ENCODE measurements at places on chromosomes 11 and 22.

DNA sequence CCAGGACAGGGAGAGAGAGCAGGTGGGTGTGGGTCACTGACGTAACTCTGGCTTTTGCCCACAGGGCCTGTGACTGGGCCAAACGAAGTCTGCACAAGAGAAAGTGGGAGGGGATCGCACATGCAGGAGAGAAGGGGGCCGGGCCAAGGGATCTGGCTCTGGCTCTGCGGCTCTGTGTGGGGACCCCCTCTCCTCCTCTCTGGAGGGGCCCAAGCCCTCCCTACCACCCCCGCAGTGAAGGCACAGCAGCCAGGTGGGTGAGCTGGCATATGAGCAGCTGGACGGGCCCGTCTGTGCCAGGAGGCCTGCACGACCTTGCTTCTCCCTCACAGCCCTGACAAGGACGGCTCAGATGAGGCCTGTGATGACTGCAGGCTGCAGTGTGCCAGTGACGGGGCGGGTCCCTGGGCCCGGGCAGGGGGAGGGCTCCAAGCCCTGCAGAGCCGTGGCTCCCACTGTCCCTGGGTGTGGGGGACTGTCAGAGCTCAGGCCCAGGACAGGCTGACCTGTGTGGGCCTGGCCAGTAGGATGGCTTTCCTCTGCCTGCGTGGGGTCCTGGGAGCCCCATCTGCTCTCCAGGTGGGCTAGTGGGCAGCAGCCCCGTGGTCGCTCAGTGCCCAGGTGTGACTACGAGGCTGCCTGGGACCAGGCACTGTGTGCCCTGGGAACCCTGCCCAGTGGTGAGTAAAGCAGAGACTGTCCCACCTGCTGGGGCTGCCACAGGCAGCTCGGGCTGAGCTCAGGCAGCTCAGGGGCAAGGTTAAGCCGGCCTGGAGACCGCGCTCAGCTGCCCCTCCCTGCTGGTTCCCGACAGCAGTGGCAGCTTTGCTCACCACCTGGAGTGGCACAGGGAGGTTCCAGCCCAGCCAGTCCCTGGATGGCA is 22.2 kb downstream of the MRGPRG start:
- no peak for DNase-seq

- DNase-seq = no peak
These were observed 44.5 kb downstream of the ANO1 start for GRCh38 chr11:70122490-70123198.

- DNase-seq = no peak
These were observed 52.4 kb upstream of the INCENP start for GRCh38 chr11:62071408-62071807.

DNA sequence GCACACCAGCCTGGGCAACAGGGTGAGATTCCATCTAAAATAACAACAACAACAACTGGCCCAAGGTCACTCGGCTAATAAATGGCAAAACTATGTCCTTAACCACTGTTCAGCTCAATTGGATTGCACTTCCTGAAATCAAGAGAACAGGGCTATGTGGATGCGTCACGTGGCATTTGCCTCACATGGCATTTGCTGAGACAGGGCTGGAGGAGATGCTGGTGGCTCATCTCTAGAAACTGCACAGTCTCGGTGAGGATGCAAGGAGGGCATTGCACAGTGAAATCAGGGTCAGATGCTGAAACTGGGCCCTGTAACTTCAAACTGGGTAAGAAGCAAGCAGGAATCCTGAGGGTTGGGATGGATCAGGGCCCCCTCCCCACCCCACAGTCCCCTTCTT is 171.9 kb downstream of the BUD13 start:
- no peak for DNase-seq

GRCh38 chr22:28154861-28155260 is 235.8 kb upstream of the PITPNB start:
- DNase-seq = no peak

GRCh38 chr11:19769820-19770219 is 57.2 kb downstream of the NAV2 start:
- DNase-seq = no peak

- no peak for DNase-seq
These were observed 11.9 kb upstream of the PPFIBP2 start for GRCh38 chr11:7501894-7502293.

DNA sequence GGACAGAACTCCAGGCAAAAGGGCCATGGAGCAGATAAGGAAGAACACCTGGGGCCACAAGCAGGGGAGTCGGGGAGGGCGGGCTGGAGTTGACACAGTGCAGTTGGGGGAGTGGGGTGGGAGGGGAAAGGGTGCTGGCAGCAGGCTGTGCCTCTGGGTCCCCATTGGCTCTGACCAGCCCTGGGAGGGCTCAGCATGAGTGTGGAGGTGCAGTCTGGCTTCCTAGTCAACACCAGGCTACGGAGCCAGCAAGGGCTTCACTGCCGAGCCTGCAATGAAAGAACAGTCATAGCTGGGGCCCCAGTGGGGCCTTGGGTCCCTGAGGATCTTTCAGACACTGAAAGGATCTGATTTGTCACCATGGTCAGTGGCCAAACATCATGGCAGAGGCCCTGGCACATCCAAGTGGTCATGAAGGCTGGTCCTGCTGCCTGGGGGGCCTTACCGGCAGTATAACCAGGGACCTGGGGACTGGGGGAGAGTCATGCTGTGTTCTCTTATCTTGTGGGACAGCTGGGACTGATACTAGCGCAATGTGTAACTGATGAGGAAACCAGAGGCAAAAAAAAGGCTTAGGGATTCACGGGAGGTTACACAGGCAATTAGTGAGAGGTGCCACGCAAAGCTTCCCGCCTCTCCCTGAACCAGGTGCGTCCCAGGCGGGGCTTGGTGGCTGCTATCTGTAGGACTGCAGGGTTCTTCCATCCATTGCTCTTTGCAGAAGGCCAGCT is 11.6 kb downstream of the SLC37A2 start:
- no peak for DNase-seq

GRCh38 chr22:26811647-26811992 is 154.2 kb downstream of the MIAT start:
- no peak for DNase-seq

GRCh38 chr11:116725434-116726221 is 47.2 kb downstream of the BUD13 start:
- DNase-seq = no peak

DNA sequence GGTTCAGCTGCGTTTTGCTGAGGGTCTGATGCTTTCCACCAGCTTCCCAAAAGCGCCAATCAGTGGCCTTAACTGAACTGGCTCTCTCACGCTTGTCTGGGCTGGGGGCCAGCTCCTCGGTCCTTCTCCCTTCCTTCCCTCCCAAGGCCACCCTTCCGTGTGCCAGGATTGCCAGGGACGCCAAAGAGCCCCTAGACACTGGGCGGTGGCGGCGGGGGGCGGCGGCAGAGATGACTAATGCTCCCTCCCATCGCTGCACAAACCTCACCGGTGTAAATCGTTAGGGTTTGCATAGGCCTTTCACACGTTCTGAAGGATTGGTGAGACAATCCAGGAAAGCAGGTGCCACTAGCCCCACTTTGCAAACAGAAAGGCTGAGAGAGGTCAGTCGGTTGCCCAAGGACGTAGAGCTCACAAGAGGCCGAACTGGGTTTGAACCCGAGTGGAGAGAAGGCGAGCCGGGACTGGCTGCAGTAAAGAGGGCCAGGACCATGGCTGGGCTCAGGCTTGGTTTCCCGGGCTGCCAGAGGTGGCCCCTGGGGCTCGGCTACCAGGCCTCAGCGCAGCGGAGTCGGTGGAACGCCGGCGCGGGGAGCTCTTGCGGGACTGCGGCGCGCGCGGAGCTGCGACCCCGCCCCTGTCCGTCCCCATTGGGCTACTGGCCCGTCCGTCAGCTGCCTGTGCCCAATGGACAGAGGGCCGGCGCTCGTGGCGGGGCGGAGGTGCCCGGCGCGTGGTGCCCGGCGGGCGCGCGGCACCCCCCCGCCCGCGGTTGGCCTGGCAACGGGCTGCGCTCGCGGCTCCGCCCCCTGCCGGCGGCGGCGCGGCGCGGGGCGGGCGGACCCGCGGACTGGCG is 589 bp upstream of the GNAZ start:
- DNase-seq = peak; percentile 92

- DNase-seq = peak; percentile 6
These were observed 38.3 kb upstream of the CXCR5 start for GRCh38 chr11:118845369-118845768.

DNA sequence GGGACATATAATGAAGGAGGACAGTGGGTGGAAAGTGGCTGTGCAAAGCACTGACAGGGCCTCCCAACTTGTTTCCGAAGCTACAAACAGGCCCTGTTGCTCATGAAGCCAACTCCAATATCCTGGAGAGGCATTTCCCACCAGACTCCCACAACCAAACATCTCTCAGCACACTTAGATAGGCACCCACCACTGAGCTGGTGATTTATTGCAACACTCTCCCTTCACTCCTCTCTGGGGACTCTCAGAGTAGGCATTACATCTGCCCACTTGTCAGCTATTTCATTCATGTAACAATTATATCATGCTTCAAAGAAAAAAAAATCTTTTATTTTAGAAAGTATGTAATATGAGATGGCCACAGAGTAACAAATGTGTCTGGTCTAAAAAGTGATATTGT is 32.1 kb upstream of the PPP2R1B start:
- DNase-seq = no peak

GRCh38 chr11:5923794-5924193 is 18.3 kb upstream of the OR56A3 start:
- no peak for DNase-seq

GRCh38 chr11:104623518-104623917 is 274.7 kb downstream of the CASP12 start:
- no peak for DNase-seq

DNA sequence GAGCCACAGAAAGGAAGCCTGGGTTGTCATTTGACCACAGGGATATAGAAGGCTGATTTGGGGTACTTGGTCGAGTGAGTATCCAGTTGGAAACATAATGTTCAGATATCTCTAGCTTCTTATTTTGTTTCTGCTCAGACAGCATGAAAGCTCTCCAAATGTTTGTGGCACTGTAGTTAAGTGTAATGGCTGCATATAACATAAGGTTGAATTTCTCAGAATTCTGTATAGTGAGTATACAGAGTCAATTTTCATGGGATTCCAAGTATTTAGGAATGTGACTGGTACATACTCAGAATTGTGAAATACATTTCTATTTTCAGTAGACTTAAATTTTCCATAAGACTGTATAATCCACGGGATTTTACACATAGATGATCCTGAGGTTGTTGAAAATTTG is 2102.1 kb upstream of the RAG2 start:
- DNase-seq = no peak

GRCh38 chr11:47111318-47111804 is 65.3 kb downstream of the ARFGAP2 start:
- DNase-seq = no peak

DNA sequence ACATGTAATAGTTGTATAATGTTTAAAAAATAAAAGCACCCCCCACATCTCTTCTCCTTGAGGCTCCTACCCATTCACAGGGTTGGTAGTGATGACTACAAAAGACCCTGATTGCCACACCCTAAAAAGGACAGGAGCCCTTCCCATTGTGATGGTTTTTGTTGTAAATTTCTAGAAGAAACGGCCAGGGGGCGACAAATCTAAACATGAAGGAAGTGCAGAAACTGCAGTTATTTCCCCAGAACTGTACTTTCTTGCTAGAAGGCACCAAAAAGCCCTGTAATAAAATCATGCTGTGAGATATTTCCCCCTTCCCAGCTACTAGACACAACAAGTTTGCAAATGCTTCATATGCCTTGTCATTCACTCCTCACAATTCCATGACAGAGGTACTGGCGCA is 10.8 kb downstream of the PRR5L start:
- peak; percentile 14 for DNase-seq

GRCh38 chr11:28384418-28384817 is 276.2 kb downstream of the METTL15 start:
- no peak for DNase-seq

DNA sequence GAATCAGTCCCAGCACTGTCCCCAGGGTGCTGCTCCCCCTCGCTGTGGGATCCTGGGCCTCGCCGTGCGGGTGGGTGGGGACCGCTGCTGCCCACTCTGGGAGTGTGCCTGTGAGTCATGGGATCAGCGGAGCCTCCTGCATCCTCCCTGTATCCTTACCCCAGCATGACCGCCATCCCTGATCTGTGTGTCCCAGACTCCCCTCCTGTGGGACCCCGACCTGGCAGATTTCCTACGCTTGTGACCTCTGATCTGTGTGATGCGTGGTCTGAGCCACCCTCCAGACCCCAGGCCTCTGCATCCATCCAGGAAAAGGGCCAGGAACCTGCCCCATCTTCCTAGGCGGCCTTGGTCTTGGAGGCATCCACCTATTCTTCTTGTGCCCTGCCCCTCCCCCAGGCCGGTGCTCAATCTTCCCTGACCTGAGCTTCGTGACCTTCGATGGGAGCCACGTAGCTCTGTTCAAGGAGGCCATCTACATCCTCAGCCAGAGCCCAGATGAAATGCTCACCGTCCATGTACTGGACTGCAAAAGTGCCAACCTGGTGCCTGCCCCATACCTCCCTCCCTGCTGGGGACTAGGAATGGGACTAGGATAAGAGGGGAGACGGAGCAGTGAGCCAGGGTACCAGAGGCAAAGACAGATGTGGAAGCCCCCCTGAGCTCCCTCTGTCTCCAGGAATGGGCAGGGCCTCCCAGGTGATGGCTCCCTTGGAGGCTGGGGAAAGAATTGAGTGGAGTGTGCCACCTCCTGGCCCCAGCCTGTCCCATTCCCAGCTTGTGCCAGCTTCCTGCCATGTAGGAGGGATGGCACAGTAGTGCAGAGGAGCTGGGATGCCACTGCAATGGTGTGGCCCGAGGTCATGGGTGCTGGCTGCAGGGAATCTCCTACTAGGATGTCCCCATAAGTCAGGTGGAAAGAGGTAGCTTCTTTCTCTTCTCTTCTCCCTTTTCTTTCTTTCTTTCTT is 65.4 kb downstream of the OTOG start:
- DNase-seq = no peak

DNA sequence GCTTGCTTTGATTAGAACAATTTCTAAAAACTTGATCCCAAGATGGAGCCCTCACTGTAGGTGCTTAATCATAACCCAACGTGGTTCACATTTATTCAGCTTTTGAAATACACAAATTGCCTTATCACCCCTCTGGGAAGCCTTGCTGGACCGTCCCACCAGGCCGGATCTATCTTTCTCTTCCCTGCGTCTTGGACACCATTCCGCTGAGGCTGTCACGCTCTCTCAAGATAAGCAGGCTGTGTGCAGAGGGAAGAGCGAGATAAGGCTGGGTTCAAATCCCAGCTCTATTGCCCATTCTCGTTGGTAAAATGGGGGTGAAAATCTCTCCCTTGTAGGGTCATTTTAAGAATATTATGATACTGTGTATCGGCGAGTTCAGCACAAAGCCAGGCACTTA is 20.5 kb upstream of the TP53I11 start:
- DNase-seq = no peak

- no peak for DNase-seq
These were observed 6.3 kb downstream of the ARHGEF17 start for GRCh38 chr11:73314117-73314961.
